CD4-positive, alpha-beta memory T cell (primary cell): ENCODE measurements at places on chromosomes 7 and 10. TPM values are rescaled to one million over a fixed set of nuclear protein-coding genes. Genes with fewer than 3 reads are reported as not detected.

DPCD gene
- total RNA-seq = 1.2 TPM

GRK5 gene
- 27.9 TPM for total RNA-seq

FGFBP3 gene
- 6.2 TPM for total RNA-seq

CCL26 gene
- not detected for total RNA-seq

KLF14 gene
- not detected for total RNA-seq

C10orf67 gene
- not detected for total RNA-seq

MEOX2 gene
- not detected for total RNA-seq

EPO gene
- total RNA-seq = not detected

SCART1 gene
- 11.2 TPM for total RNA-seq

ADD3 gene
- total RNA-seq = 374 TPM

TCAF2 gene
- total RNA-seq = 27.6 TPM

SLC13A1 gene
- total RNA-seq = not detected

NUDT13 gene
- total RNA-seq = 2.5 TPM

RET gene
- total RNA-seq = not detected

SHTN1 gene
- total RNA-seq = 0.83 TPM
